ENCODE measurements at places on chromosomes 11 and 22. TPM values are rescaled to one million over a fixed set of nuclear protein-coding genes. Genes with fewer than 3 reads are reported as not detected.

DNA sequence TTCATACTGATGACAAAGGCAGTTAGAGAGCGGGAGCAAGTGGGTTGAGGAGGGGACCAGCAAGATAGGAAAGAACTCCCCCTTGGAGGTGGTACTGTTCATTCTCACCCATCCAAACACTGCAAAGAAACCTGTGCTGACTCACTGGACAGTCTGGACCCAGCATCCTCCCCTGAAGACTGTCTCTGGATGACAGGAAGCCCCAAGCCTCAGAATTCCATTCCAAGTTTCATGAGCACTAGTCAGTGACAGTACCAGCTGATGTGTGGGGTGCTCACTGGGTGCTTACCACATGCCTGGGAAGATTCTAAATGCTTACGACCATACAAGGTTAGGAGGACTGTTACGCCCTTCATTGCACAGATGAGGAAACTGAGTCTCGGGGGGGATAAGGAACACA lies 160.9 kb downstream of the IGLL1 start:
- no peak overlapping the region for H3K27ac ChIP-seq
- H3K4me1 ChIP-seq = peaks cover 13% of the 10 kb centered on the region
- H3K27me3 ChIP-seq = peaks cover 40% of the 10 kb centered on the region
- DNase-seq = no peak

- H3K4me3 ChIP-seq = peak overlapping the region; percentile 10
- no peak for DNase-seq
- peaks cover 5% of the 10 kb centered on the region for H3K36me3 ChIP-seq
Observed at GRCh38 chr11:27060816-27061460, 20.3 kb downstream of the BBOX1 start.

DNA sequence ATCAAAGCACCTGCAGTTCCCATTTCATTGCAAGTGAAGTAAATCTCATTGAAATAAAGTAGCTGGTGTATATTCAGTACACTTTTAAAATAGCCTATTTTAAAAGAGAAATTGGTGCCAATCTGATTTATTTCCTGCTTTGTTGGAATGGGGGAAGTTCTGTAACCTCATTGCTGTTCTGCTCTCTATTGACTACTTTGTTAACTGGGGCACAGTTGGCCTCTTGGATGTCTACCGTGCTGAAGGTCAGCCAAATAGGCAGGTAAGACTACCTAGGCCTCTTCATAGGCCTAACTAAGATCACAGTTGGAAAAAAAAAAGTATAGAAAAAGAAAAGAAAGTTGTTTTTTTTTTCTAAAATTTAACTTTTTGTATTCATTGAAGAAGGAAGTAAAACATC lies 9.2 kb downstream of the CTNND1 start:
- DNase-seq = no peak
- H3K27ac ChIP-seq = no peak overlapping the region
- peaks cover 35% of the 10 kb centered on the region for H3K36me3 ChIP-seq
- H3K27me3 ChIP-seq = no peaks in the 10 kb centered on the region

DNA sequence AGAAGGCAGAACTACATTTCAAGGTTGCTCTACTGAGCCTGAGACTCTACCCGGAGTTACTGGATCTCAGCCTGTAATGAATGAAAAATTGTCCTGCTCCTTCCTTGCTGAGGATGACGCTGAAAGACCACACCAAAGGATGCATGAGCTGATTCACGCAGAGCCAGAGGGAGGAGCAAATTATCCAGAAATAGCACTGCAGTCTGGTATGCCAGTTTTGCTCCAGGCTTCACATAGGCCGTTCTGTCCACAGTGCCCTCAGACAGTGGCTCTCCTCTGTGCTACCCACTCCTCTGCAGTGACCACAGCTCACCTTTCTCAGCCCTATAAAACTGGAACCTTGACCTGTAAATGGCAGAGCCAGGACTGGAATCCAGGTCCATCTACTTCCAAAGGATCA lies 79.3 kb upstream of the GALNT18 start:
- peak; percentile 58 for DNase-seq
- H3K4me1 ChIP-seq = peaks cover 11% of the 10 kb centered on the region
- no peaks in the 10 kb centered on the region for H3K36me3 ChIP-seq
- H3K27ac ChIP-seq = no peak overlapping the region

DNA sequence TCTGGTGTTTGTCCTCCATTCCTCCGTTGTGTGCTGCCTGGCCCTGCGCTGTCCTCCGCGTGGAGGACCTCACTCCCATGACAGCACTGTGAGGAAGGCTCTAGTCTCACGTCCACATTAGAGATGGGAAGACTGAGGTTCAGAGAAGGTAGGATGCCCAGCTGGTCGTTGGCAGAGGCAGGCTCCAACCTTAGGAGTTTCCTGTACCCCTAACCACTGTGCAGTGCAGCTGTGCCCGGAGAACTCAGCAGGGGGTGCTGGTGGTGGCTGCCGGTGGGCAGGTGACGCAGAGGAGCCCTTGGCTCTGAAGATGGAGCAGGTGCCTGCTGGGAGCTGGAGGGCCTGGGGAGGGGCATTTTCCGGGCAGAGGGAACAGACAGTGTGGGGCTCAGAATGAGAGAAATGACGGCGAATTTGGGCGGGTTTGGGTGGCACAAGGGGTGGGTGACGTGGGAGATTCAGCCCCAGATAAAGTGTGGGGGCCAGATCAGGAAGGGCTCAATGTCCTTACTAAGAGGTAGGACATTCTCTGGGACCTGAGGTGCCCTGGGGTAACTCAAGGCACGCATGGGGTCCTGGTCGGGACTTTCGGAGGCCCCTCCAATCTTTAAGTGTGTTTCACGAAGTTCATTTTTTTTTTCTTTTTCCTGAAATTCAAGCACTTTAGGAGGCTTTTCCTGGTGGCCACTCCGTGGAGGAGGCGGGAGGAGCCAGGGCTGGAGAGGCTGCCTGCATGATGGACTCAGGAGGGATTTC lies 535.0 kb downstream of the TBC1D22A start:
- H3K4me1 ChIP-seq = peaks cover 12% of the 10 kb centered on the region
- no peak for DNase-seq
- H3K4me3 ChIP-seq = no peak overlapping the region
- H3K36me3 ChIP-seq = peaks cover 7% of the 10 kb centered on the region
- no peak overlapping the region for H3K27ac ChIP-seq
- H3K27me3 ChIP-seq = peaks cover 3% of the 10 kb centered on the region

- H3K27ac ChIP-seq = peak overlapping the region; percentile 44
- peaks cover 29% of the 10 kb centered on the region for H3K4me1 ChIP-seq
- no peak overlapping the region for H3K4me3 ChIP-seq
- no peaks in the 10 kb centered on the region for H3K27me3 ChIP-seq
- DNase-seq = no peak
Observed at GRCh38 chr11:64885367-64886286, 7.2 kb upstream of the EHD1 start.

GRCh38 chr11:119015054-119015611 lies 3.0 kb downstream of the RPS25 start:
- no peak for DNase-seq
- peaks cover 54% of the 10 kb centered on the region for H3K36me3 ChIP-seq
- H3K27me3 ChIP-seq = peaks cover 3% of the 10 kb centered on the region

- H3K36me3 ChIP-seq = no peaks in the 10 kb centered on the region
- H3K4me1 ChIP-seq = peaks cover 6% of the 10 kb centered on the region
- H3K4me3 ChIP-seq = no peak overlapping the region
Observed at GRCh38 chr22:50074056-50074455, 11.2 kb downstream of the MLC1 start.

- H3K4me3 ChIP-seq = no peak overlapping the region
- no peaks in the 10 kb centered on the region for H3K27me3 ChIP-seq
- DNase-seq = peak; percentile 20
- no peak overlapping the region for H3K27ac ChIP-seq
- H3K4me1 ChIP-seq = peaks cover 6% of the 10 kb centered on the region
Observed at GRCh38 chr22:17785185-17786184, 11.2 kb upstream of the BID start.

DNA sequence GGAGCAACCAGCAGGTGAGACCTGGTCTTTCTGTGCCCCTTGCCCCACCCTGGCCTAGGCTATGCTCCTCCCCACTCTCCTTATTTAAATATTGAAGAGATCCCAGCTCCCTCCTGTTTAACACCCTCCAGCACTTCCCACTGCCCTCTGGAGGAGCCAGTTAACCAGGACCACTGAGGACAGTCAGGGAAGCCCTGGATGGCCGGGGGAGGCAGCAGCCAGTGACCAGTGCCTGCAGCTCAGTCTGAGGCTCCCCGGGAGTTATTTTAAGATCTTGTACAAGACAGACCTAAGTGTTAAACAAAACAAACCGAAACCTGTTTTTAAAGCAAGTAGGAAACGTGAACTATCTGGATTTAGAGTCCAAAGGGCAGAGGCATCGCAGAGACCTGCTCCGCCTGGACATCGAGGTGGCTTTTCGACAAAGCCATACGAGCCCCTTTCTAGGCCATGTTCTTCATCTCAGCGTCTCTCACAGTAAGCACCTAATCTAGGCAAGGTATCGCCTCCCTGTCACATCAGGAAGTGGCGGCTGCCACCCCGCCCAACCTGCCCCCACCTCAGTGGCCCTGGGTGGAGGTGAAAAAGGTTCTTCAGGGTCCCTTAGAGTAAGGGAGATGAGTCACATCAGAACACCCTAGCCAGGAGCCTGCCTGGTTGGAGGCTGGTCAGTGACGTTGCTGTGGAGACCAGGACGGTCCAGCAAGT lies 35.2 kb downstream of the TRMU start:
- no peaks in the 10 kb centered on the region for H3K27me3 ChIP-seq
- H3K4me1 ChIP-seq = no peaks in the 10 kb centered on the region
- H3K36me3 ChIP-seq = peaks cover 2% of the 10 kb centered on the region
- DNase-seq = no peak

- no peak for DNase-seq
- H3K4me3 ChIP-seq = no peak overlapping the region
- peaks cover 8% of the 10 kb centered on the region for H3K4me1 ChIP-seq
- peaks cover 13% of the 10 kb centered on the region for H3K27me3 ChIP-seq
Observed at GRCh38 chr22:22228921-22229320, 15.7 kb upstream of the VPREB1 start.

GRCh38 chr11:75793966-75794365 lies 21.0 kb upstream of the UVRAG start:
- no peak overlapping the region for H3K4me3 ChIP-seq
- peaks cover 16% of the 10 kb centered on the region for H3K27me3 ChIP-seq
- H3K27ac ChIP-seq = no peak overlapping the region
- no peaks in the 10 kb centered on the region for H3K36me3 ChIP-seq

- no peaks in the 10 kb centered on the region for H3K27me3 ChIP-seq
- no peak overlapping the region for H3K4me3 ChIP-seq
- H3K4me1 ChIP-seq = no peaks in the 10 kb centered on the region
- H3K36me3 ChIP-seq = no peaks in the 10 kb centered on the region
Observed at GRCh38 chr11:21511835-21512440, 680.9 kb upstream of the ANO5 start.

DNA sequence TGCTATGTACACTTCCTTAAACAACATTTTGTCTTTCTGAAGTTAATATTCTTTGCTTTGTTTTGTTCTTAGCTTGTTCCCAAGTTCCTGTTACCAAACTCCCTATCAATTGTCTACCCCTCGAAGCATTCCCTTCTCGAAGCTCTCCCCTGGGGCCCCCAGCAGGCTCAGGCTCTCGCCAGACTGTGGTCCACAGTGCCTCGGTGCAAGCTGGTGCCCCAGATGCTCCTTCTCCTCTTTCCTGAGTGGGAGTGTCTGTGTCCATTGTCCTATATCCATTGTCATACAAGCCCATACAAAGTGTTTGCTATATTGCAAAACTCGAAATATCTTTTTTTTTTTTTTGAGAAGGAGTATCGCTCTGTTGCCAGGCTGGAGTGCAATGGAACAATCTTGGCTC lies 51.7 kb upstream of the RTL6 start:
- H3K27me3 ChIP-seq = peaks cover 9% of the 10 kb centered on the region
- no peak for DNase-seq
- H3K4me1 ChIP-seq = peaks cover 19% of the 10 kb centered on the region
- H3K27ac ChIP-seq = peak overlapping the region; percentile 14
- no peak overlapping the region for H3K4me3 ChIP-seq
- no peaks in the 10 kb centered on the region for H3K36me3 ChIP-seq

DNA sequence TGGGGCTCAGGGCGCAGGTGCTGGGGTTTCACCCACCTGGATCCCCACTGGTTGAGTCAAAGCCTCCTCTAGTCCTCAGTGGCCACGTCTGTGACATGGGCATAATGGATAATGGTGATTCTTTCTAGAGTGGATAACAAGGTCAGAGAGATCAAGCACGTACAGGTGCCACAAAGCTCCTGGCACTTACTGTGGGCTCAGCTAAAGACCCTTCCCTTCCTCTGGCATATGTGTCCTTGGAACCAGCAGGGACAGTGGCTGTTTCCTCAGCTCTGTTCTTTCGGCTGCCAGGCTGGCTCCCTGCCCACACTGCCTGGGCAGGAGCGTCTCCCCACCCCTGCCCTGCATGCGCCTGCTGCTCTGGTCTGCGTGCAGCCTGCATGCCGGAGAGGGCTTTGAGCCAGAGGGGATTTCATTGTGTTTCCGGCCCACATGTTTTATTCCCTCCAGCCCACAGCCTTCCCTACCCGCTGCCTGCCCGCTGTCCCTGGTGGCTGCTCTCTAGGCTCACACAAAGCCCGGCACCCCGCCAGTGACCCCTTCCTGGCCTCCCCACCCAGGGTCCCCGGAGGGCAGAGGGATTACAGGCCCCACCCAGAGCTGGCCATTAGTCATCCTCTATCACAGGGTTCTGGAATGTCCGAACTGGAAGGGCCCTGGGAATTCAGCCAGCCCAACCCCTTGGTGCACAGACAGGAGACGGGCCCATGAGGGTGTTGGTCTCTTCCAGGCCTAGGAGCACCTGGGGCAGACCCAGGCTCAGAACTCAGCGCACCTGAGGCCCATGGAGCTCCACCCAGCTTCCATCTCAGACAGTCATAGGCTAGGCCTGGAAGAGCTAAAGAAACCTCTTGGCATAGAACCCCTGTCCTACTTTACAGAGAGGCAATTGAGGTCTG lies 55.3 kb upstream of the GCAT start:
- peak; percentile 92 for DNase-seq
- H3K36me3 ChIP-seq = peaks cover 13% of the 10 kb centered on the region
- H3K4me1 ChIP-seq = peaks cover 65% of the 10 kb centered on the region
- peak overlapping the region; percentile 67 for H3K4me3 ChIP-seq
- H3K27ac ChIP-seq = peak overlapping the region; percentile 83
- H3K27me3 ChIP-seq = peaks cover 2% of the 10 kb centered on the region

DNA sequence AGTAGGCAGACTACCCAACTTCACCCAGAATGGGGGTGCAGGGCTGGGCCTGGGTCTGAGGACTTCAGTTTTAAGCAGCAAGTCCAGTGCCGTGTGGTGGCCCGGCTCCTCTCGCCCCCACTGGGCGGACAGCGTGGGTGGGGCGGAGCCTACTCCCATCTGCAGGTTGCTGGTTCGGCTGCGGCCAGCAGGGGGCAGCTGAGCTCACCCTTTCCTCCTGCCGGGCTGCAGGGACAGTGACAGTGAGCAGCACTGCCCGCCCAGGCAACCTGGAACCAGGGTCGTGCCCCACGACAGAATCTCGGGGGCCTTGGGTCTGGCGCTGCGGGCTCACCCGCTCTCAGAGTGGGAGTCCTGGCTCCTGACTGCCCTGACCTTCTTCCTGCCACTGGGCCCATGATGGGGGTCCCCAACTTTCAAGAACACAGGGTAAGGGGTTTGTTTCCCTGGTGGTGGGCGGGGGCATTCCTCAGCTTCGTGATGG lies 6.2 kb upstream of the NEAT1 start:
- peak overlapping the region; percentile 98 for H3K27ac ChIP-seq
- no peaks in the 10 kb centered on the region for H3K36me3 ChIP-seq
- H3K4me1 ChIP-seq = peaks cover 63% of the 10 kb centered on the region
- DNase-seq = peak; percentile 76
- peak overlapping the region; percentile 69 for H3K4me3 ChIP-seq

Gene OR8B8
- not detected for total RNA-seq

Gene NXPE2
- not detected for total RNA-seq

Gene FXYD2
- total RNA-seq = 0.40 TPM

Gene IGLL5
- total RNA-seq = not detected

Gene PRAME
- total RNA-seq = not detected

Gene ROBO4
- total RNA-seq = 0.83 TPM

Gene OR10G6
- not detected for total RNA-seq

Gene APOL6
- 3.2 TPM for total RNA-seq

Gene MS4A12
- total RNA-seq = not detected

Measured in HFFc6 (cell line).